ENCODE measurements at places on chromosomes 6 and 20. TPM values are rescaled to one million over a fixed set of nuclear protein-coding genes. Genes with fewer than 3 reads are reported as not detected.

The BNIP5 gene
- polyA plus RNA-seq = not detected

The TRIM31 gene
- polyA plus RNA-seq = not detected

- DNase-seq = no peak
These were observed 29.1 kb downstream of the SLC13A3 start for GRCh38 chr20:46622165-46622564.

DNA sequence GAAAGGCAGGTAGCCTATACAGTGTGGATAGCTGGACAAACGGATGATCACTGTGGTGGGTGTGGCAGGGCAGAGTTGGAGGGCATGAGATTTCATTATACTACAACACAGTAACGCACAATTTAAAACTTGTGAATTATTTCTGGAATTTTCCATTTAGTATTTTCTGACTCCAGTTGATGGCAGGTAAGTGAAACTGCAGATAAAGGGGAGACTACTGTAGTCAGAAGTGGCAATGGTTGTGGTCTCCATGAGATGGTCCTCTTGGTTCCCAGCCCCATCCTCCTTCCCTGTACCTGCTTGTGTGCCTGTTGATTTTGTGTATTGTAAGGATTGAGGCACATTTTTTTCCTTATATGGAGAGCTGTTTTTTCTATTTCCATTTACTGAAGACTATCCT is 22.5 kb upstream of the SCAF8 start:
- DNase-seq = no peak

DNA sequence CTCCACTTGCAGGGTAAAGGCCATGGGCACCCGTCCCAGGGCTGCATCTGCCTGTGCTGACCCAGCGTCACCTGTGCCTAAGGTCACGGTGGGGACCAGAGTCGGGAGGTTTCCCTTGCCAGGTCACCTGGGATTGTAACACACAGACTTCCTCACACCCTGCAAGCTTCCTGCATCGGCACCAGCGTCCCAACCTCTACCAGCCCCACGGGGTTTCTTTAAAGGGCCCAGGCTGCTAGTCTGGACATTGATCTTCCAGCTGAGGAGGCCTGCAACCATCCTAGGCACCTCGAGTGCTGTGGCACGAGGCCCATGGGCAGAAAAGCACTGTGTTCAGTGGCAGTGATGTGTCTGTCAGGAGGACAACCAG is 12.6 kb downstream of the ACSS1 start:
- no peak for DNase-seq

DNA sequence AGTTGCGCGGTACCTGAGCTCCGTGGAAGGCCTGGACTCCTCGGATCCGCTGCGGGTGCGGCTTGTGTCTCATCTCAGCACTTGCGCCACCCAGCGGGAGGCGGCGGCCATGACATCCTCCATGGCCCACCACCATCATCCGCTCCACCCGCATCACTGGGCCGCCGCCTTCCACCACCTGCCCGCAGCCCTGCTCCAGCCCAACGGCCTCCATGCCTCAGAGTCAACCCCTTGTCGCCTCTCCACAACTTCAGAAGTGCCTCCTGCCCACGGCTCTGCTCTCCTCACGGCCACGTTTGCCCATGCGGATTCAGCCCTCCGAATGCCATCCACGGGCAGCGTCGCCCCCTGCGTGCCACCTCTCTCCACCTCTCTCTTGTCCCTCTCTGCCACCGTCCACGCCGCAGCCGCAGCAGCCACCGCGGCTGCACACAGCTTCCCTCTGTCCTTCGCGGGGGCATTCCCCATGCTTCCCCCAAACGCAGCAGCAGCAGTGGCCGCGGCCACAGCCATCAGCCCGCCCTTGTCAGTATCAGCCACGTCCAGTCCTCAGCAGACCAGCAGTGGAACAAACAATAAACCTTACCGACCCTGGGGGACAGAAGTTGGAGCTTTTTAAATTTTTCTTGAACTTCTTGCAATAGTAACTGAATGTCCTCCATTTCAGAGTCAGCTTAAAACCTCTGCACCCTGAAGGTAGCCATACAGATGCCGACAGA is 9.9 kb downstream of the HEY2 start:
- no peak for DNase-seq

DNA sequence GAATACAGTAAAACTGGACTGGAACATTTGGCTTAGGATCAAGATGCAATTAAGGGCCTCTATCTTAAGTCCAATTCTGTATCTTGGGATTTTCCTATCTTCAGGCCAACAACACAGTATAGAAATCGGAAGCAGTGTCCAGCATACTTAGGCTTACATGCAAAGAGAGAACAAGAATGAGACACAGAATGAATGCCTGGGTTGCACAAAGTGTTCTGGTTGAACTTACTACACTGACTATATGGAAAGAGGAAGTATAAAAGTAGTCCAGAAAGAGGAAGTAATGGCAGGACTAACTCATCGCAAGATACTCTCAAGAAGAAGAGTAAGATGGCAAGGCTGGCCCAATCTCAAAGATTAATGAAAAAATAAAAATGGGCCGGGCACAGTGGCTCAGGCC is 87.6 kb downstream of the BTBD9 start:
- DNase-seq = no peak

- no peak for DNase-seq
These were observed 183.0 kb upstream of the TAB2 start for GRCh38 chr6:149134511-149134933.

GRCh38 chr6:40791004-40791403 is 203.8 kb upstream of the LRFN2 start:
- DNase-seq = no peak

All from AG04450 (cell line).